AML-193 (cell line): ENCODE measurements at places on chromosomes 5 and 9.

DNA sequence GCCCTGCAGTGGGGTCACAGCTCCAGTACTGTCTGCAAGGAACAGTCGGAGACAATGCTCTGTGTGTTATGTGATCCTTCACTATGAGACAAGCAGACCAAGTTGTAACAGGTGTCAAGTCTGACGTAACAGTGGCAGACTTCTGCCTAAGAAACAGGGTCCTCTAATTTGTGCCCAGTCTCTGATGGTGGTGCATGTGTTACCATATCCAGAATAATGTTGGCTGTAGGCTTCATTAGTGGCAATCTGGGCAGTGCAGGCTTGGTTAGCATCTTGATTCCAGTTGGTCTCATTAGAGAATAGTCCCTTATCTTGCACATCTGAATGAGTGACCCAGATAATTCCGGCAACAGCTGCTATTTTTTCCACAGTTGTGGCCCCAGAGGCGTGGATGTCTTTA lies 33.8 kb downstream of the ZNF131 start:
- no peak for DNase-seq

GRCh38 chr9:70902171-70902570 lies 219.2 kb downstream of the TRPM3 start:
- DNase-seq: no peak

- DNase-seq: no peak
These were observed 9.4 kb downstream of the ADAMTSL2 start for GRCh38 chr9:133543772-133544467.

DNA sequence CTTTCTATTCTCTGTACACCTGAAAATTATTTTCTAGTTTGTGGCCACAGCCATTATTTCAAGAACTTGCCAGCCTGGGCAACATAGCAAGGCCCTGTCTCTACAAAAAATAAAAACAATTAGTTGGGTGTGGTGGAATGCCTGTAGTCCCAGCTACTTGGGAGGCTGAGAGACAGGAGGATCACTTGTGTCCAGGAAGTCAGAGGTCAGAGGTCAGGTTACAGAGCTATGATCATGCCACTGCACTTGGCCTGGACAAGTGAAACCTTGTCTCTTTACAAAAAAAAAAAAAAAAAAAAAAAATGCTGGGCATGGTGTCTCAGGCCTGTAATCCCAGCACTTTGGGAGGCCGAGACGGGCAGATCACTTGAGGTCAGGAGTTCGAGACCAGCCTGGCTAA lies 58.3 kb downstream of the HMGCR start:
- no peak for DNase-seq

- DNase-seq: no peak
These were observed 1.0 kb downstream of the GLDC start for GRCh38 chr9:6644346-6645104.

GRCh38 chr9:31677877-31678276 lies 706.6 kb upstream of the ACO1 start:
- DNase-seq: no peak

DNA sequence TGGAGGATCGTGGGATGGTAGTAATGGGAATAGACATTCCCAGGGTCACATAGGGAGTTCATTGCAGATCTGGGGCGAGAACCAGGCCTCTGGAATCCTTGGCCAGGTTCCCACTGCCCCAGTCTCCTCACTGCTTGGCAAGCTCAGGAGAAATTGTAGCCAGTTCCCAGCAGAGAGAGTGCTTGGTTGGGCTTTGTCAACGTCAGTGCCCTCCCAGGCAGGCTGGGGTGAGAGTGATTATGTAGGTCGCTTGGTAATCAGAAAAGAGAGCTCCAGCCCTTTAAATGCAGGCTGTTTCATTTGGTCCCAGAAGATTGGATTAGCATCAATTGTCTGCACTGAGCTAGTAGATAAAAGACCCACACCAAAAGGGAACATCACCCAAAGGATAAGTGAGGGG lies 51.8 kb upstream of the GALNT10 start:
- DNase-seq: no peak

DNA sequence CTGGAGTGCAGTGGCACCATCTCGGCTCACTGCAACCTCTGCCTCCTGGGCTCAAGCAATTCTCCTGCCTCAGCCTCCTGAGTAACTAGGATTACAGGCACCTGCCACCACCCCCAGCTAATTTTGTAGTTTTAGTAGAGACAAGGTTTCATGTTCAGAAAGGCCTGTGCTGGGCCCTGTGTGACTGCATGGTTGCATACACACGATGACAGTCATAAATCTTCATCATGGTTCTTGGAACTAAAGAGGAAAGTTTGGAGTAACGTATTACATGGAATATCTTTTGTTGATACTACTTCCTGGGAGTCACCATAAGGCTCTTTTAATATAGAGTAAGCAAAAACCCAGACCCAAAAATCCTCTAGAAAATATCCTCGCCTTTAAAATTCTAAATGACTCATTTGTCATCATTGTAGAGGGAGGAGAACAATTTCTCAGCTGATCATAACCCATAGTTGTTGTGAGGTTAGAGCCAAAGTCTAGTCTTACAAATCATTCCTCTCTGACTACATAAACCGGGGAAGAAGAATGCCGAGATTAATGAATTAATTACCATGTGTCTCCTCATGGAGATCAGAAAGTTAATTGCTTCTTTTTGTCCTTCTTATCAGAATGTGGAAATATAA lies 47.0 kb downstream of the KLF9 start:
- no peak for DNase-seq

- no peak for DNase-seq
These were observed 65.5 kb downstream of the EBF1 start for GRCh38 chr5:159034083-159034824.

DNA sequence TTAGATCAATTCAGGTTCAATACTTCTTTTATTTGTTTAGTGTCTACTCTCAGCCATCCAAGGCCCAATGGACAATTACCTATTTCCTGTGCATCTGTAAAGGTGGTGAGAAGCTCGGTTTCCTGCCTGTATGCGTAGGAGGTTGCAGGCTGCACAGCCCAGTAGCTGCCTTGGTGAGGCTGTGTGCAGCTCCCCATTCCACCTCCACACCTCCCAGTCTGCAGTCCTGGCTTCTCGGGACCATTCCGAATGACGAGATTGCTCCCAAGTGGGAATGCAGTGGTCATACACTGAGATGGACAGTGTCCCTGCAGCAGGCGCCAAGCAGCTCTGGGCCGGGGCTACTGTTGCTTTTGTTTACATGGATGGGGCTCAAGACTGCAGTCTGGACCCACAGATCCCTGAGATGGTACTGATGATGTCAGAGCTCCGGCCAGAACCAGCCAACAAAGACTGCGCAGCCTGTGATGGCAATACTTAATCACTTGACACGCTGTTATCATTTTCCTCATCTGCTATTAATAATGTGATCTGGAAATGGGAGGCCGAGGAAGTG lies 206.1 kb upstream of the IRX1 start:
- no peak for DNase-seq

GRCh38 chr5:139681112-139681458 lies 32.9 kb downstream of the CXXC5 start:
- no peak for DNase-seq

DNA sequence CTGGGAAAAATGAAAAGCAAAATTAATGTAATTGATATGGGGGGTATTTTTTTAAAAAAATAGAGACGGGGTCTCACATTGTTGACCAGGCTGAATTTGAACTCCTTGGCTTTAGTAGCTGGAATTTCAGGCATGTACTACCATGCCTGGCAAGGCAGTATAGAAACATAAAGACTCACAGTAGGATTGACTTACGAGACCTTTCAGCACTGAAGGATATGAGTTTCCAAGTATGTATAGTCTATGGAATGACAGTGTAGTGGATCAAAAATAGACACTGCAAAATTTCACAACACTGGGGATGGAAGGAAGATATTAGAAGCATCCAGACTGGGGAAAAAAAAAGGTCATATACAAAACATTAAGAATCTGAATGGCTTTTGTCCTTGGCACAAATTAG lies 6.8 kb downstream of the DCP2 start:
- no peak for DNase-seq

GRCh38 chr9:15936306-15936921 lies 383.6 kb downstream of the CCDC171 start:
- DNase-seq: no peak

DNA sequence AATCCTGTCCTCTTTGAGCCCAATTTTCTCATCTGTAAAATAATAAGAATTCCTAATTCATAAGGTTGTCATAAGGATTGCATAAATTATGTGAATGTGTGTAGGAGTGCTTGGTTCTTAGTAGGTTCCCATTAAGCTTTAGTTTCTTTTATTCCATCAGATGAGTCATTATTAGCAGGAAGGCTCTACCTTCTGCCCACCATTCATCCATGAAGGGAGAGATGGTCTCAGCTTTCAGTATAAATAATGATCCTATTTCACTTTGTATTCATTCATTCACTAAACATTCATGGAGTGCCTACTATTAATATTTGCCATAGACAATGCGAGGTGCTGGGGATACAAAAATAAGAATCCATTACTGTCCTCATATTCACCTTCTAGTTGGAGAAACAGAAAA lies 3.0 kb downstream of the CMYA5 start:
- no peak for DNase-seq

- DNase-seq: no peak
These were observed 57.8 kb upstream of the C5orf46 start for GRCh38 chr5:147963948-147964693.

GRCh38 chr9:69246629-69247028 lies 72.6 kb downstream of the TJP2 start:
- no peak for DNase-seq

- DNase-seq: no peak
These were observed 389.5 kb downstream of the HTR1A start for GRCh38 chr5:63572740-63573139.

- DNase-seq: no peak
These were observed 14.4 kb downstream of the ZNF346 start for GRCh38 chr5:177036921-177037320.

GRCh38 chr5:126188804-126189203 lies 234.4 kb upstream of the GRAMD2B start:
- DNase-seq: no peak

DNA sequence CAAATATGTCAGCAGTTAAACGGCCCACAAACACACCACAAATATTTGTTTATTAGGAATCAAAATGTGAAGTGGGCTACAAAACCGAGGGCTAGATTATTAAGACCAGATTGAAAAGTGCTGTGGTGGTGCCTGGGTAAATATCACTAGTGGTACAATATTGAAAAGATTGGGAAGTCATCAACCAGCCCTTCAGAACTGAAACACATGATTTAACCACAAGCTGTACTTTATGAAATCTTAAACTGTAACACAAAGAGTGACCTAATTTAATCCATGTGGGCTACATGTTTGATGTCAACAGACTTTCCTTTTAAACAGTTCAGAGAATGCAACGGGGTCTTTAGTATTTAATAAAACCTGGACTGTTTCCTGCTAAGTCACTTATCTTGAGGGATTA lies 182.3 kb downstream of the SPATA31D1 start:
- DNase-seq: no peak

DNA sequence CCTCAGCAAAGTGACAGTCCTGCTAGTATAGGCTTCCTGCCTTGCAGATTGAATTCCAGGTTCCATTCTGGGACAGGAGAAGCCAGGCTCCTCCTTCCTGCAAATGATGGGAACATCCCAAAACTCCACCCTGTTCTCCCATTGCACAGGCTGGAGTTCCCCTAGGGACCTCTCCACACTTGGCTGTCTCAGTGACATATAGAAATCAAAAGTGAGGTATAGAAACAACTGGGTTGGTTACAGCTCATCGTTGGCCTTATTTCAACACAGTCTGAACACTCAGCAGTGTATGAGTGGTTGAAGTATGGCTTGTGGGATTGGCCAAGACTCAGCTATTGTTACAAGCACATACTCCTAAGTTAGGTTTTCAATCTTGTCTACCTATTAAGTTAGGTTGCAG lies 157.8 kb upstream of the FTMT start:
- no peak for DNase-seq

DNA sequence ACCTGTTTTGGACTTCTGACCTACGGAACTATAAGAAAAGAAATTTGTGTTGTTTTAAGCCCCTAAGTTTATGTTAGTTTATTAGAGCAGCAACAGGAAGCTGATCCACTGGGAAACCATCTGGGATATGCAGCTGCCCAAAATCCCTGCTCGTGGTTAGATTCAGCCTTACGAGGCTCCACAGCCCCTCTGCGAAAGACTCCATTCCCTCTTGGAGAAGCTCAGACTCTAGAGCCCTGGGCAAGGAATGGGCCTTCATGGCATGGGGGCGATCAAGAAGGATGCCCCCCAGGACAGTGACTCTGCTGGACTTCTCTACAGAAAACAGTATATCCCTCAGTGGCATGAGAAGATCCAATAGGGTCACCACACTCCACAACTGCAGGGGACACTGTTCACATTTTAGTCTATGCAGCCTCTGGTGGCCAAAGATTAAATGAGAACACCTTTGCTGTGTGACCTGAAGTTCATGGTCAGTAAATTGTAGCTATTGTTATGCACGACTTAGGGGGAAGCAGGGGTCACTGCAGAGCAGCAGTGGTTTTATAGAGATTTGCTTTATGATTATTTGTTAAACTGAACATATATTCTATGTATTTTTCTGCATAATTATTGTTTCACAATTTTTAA lies 21.1 kb downstream of the IRF1 start:
- DNase-seq: no peak

DNA sequence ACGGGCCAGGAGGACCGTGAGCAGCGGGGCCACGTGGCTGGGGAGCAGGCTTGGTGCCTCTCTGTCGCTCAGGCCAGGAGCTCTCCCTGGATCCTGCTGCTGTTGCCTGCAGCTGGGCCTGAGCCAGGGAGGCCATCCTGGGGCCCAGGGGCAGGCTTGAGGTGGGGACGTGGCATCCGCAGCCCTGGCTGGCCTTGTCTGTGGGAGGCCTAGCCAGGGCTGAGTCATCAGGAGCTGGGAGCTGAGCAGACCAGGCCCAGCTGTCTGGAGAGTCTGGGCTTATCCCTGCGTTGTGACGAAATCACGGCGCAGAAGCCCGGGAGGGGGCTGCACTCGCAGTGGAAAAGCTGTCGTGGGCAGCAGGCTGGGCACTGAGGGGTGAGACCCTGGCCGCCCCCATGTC lies 138.8 kb upstream of the COL5A1 start:
- no peak for DNase-seq

- DNase-seq: no peak
These were observed 37.3 kb downstream of the SPIN1 start for GRCh38 chr9:88425538-88425950.

GRCh38 chr5:101531026-101531425 lies 627.9 kb upstream of the ST8SIA4 start:
- peak; percentile 85 for DNase-seq

- no peak for DNase-seq
These were observed 170.0 kb upstream of the DAPK1 start for GRCh38 chr9:87327575-87328125.

- DNase-seq: peak; percentile 45
These were observed 22.5 kb downstream of the SEC61B start for GRCh38 chr9:99244344-99245260.

- DNase-seq: no peak
These were observed 64.5 kb downstream of the PRR16 start for GRCh38 chr5:120528609-120529008.
